ENCODE measurements at places on chromosomes 13 and 19. TPM values are rescaled to one million over a fixed set of nuclear protein-coding genes. Genes with fewer than 3 reads are reported as not detected.
A peak's percentile ranks its signal among the peaks of the same experiment; 100 is the strongest.

- no peak for DNase-seq
Observed at GRCh38 chr19:10805065-10805757, 30.8 kb downstream of the TMED1 start.

DNA sequence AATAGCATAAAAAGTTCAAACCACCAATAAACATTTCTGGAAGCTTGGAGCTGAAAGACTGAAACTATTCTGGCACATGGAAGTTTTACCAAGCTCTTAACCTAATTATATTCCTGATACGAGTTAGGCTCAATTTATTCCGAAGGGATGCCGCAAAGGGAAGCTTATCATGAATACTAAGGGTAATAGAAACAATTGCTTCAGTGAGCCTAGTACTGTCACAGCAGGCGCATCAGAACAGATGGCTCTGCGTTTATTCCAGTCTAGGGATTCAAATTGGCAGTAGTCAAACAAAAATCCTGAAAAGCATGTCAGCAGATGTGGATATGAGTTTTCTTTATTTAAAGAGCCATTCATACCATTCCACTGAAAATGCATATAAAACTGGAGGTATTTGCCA lies 779.5 kb downstream of the GPC5 start:
- no peak for DNase-seq

DNA sequence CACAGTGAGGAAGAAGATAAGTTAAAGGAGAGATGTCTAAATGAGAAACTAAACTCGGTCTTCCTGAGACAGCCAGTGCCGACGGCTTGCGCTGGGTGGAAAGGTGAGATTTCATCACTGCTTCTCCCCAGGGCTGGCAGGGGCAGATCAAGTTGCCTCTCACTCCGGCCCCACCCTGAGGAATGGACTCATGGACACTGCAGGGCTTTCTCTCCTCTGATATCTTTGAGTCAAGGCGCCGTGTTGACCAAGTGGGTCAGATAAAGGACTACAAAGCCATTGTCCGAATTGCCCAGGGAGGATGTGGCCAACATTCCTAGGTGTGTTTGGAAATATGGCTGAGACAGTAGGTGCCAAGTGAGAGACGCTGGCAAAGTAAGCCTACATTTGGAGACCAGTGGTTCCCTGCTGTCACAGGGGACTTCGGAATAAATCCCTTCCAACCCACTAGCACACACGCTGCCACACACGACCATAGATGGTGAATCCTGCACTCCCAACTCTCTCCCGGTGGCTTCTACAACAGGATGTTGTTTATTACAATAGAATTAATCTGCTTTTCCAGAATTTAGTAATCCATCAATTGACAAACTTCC lies 156.5 kb upstream of the TSC22D1 start:
- DNase-seq, result no peak

DNA sequence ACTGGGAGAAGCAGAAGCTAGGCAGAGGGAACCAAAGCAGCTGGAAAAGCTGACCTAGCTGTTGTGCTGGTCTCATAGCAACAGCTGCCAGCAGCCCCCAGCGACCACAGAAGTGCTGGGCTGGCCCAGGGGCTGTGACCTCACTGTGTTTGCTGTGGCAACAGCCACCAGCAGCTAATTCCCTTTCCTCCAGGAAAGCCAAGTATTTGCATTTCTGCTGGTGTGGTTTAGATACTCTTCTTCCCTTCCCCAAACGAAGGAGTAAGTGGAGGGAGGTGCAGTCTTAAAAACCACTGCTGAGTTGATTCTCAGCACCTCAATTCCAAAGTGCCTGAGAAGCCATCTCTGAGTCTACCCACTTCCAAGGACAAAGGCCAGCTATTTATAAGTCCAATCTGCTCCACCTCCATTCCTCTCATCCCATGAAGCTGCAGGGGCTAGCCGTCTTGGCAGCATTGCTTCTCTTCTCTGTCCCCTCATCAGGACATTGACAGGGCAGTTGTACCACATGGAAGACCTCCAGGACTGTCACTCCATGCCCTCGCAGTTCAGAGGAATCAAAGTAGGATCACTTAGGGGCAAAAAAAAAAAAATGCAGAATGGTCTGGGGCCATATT lies 11.5 kb upstream of the CCDC97 start:
- peak; percentile 89 for DNase-seq

- DNase-seq, result no peak
Observed at GRCh38 chr19:19758164-19758563, 25.3 kb upstream of the ZNF14 start.

- DNase-seq, result no peak
Observed at GRCh38 chr13:37446503-37446902, 152.1 kb downstream of the POSTN start.

Gene DOCK9
- total RNA-seq, result 39.6 TPM

Gene CABP5
- total RNA-seq, result not detected

Gene LRP3
- 19.5 TPM for total RNA-seq

Gene SRRM5
- 0.20 TPM for total RNA-seq
